ENCODE measurements at places on chromosomes 11 and 22.

DNA sequence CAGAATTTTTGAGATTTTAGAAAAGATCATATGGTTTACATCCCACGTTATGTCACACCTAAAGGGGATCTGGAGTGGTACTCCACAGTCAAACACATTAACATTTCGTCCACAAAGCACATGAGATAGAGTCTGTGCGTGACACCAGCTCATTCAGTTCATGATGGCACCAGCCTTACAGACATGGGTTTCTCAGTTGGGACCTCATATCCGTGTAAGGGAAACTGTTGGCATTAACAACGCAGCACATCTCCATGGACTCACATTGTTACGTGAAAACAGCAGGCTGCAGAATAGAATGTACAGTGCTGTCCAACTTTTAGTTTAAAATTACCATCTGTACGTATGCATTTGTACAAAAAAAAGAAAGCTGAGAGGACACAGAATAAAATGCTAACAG lies 14.0 kb downstream of the RIC8A start:
- no peak for DNase-seq

DNA sequence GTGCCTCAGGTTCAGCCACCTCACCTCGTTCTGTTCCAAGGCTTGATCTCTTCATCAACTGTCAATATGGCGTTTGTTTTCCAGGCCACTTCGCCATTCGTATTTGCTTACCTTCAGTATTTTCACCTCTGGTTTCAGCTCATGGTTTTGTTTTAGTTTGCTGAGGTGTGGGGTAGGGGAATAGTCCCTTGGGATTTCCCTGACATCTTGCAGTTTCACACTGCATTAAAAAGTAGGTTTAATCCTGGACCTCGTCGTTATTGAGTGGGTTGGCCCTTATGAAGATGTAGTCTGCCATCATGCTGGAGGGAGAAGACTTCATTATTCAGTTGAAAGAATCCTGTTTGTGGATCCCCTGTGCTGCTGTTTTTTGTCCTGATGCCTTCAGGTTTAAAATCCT lies 46.0 kb downstream of the C11orf91 start:
- no peak for DNase-seq

DNA sequence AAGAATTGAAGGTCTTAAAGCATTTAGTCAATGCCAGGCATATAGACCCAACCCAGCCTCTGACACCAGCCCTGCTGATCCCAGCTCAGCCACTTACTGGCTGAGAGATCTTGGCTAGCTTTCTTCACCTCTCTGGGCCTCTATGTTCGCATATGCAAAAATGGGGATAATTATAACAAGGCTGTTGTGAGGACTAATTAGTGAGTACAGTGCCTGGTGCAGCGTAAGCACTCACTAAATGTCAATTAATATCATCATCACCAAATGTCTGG lies 10.5 kb downstream of the CHST1 start:
- no peak for DNase-seq

DNA sequence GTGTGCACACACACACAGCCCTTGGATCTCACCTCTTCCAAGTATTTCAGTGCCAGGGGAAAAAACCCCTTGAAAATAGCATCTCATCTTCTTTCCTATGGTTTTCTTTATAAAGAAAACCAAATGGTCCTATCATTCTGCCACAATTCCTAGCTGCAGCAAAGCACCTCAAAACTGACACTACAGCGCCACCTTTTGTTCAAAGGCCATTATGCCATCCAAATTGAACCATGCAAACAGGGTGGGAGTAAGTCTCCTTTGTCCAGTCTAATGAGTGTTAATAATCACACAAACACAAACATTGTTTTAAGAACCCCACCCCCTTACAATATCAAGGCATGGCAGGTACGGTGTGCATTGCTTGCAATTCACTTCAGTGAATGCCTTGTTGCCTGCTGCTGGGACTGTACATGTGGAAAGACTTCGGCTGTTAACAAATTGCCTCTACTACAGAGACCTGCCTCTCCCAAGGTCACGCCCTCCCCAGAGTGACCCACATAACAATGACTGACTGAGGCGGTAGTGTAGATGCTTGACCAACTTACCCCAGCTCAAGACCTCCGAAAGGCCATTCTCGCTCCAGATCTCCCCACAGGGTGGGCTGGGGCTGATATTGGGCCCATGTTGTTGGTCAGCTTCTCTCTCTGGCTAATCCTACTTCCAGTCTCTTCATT lies 31.7 kb downstream of the FAM181B start:
- DNase-seq: no peak

DNA sequence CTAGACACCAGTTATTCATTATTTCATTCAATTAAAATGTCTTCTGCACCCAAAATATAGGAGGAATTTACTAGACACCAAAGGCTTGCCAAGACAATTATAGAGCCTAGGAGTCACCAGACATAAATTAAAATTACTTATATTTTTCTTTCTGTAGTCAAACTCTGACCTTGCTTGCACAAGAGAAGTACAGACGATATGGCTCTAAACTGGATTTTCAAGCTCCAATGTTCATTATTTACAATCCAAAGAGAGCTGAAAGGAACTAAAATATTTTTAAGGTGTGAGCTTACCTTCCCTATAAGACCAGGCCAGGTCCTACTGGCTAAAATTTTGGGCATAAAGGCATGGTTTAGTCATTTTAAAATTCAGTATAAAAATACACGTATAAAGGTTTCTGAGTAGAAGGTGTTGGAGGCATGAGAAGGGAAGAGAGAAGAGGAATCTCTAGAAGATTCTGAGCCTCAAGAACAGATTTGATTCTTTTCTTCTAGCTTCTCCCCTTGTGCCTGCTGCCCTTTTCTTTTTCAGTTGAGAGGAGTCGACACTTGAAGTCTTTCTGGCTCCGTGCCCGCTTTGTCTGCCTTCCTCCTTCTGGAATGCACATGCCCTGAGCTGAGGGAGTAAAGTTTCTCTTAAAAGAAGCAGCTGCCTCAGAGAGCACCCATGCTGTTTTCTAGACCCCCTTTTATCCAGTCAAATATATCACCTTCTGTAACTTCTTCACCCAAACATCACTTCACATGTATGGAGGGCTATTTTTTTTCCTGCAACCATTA lies 13.5 kb downstream of the C11orf97 start:
- no peak for DNase-seq

DNA sequence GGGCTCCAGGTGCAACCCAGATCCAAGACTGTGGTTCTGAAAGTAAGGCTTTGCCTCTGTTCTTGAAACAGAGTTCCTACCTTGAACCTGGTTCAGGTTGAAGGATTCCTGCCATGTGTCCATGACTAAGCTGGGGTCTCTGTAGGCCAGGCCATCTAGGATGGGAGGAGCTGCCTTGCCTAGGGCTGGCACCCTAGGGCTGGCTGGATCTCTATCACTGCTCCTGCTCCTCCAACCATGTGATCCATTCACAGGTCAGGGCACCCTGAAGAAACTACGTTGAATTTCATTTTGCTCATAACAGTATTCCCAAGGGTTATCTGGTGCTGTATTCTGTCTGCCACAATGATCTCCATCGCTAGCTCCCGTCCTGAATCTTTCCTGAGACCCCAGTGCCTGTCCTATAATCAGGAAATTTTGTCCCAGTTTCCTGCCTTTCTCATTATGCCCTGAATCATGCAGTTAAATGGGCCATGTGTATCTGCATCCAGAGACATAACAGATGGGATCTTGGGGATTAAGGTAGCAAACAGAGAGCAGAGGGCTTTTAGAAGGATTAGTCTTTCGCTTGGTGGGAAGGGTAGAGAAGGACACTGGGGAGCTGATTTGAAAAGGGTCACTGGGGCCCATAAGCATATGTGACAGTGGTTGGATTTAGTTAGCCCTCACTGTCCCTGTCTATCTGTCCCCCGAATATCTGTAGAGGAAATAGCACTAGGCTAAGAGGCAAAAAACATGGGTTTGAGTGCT lies 98.2 kb upstream of the MTMR2 start:
- no peak for DNase-seq

DNA sequence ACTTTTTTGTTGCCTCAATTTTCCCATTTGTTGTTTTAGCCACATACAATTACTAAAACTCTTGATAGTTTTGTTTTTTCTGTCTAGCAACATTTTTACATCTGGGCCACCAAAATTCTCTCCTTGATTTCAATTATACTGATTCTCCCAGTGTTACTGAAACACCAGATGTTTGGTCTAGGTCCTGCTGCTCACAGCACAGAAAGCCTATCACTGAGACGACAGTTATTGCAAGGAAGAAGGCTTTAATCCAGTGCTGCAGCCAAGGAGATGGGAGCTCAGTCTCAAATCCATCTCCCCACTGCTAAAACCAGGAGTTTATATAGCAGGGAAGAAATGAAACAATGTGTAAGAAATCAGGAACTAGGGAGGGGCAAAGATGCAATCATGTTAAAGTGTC lies 837.7 kb upstream of the CNTN5 start:
- no peak for DNase-seq

- DNase-seq: no peak
Measured at GRCh38 chr11:73521621-73522020, 76.3 kb downstream of the FAM168A start.

DNA sequence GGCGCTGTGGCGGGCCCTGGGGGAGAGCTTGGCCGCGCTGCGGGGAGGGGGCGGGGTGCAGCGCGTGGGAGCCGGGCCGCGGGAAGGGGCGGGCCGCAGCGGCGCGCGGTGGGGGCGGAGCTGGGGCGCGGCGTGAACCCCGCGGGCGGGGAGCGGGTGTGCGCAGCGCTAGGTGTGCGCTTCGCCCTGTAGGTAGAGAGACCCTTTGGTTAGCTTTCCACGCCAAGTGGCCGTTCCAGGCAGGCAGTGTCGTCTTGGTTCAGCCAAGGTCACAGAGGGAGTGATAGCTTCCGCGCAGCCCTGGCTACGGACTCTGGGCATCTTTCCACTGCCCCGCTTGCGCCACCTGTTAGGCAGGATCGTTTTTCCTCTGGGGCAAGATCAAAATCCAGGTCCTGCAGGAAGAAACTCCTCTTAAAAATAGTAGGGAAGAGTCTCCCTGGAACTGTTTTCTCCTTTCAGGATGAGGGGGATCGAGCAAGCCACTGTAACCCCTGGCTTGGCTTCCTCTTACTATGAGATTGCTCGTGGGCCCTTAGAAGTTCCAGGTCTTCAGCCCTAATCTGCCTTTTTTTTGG lies 434 bp downstream of the BANF1 start:
- DNase-seq: no peak

- DNase-seq: no peak
Measured at GRCh38 chr22:17098379-17098819, 13.6 kb downstream of the IL17RA start.

DNA sequence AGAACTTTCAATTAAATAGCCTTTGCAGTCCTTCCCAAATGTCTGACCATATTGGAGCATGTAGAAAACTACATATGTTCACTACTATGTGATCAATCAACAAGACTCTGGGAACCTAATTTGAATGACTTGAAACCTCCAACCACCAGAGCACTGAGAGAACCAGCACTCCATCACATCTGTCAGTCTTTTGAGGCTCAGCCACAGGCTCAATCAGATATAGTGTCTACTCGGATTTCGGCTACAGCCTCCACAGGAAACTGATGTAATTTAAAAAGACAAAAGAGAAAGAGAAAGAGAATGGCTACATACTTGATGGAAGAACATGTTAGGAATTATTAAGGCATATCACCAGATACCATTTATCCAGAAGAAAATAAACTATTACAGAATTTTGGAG lies 859.0 kb downstream of the FAM181B start:
- no peak for DNase-seq

DNA sequence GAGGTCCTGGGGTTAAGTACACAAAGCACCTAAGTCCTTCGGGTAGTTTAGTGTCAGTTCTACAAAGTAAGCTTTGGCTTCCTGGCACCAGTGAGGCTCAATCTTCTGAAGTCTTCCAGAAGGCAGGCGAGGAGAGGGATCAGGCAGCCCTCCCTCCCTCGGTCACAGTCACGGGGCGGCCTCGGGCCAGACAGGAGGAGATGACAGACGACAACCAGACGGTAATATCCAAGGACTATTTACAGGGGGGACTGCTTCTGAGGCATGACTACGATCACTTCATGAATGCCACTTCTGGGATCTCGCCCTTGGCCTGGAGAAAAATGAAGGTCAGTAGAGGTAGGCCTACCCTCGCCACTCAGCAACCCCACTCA lies 383 bp upstream of the TMEM223 start:
- DNase-seq: no peak

- no peak for DNase-seq
Measured at GRCh38 chr11:27933992-27934829, 173.7 kb downstream of the KIF18A start.

- no peak for DNase-seq
Measured at GRCh38 chr22:48346311-48346710, 1481.4 kb downstream of the BRD1 start.

DNA sequence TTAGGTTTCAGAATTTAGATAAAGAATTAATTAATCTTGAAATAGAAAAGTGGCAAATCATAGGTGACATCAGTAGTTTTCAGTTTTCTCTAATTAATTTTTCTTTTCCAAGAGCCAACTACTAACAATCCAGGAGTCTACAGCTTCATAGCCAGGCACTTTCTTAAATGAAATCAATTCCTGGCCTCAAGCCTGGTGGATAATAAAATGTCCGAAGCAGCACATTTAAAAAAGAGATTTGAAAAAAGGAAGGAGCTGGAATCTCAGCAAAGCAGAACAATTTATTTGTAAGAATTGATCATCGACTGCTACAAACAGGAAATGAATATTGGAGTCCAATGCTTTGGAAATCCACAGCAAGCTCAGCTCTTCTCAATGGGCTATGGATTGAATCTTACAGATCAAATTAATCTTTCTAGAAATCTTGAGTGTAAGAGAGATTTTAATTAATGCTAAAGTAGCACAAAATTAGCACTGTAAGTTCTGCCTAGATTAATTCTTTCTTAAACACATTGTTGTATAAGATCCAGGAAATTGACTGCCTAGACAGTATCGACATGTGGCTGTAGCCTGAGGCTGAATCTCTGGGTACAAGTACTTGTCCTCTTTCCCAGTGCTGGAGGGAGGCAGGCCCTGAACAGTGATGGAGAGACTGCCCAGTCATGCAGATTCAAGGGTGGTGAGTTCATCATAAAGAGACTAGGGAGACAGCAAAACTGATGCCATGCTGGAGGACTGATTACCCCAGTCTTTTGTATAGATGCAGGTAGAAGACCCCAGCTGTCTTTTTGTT lies 167.8 kb upstream of the POU2AF2 start:
- no peak for DNase-seq

DNA sequence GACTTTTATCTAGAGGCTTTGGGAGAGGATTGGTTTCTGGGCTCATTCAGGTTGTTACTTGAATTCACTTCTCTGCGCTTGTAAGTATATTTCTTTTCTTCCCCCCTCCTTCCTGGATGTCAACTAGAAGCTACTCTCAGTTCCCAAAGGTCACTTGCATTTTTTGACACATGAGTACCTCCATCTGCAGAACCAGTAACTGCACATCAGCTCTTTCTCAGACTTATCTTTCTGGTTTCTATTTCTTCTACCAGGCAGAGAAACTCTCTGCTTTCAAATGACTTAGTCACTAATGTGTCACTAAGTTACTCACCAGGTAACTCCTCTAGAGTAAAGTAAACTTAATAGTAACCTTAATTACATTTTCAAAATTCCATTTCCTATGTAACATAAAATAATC lies 773.0 kb upstream of the LUZP2 start:
- DNase-seq: no peak
